ENCODE measurements at places on chromosomes 16 and 17.

DNA sequence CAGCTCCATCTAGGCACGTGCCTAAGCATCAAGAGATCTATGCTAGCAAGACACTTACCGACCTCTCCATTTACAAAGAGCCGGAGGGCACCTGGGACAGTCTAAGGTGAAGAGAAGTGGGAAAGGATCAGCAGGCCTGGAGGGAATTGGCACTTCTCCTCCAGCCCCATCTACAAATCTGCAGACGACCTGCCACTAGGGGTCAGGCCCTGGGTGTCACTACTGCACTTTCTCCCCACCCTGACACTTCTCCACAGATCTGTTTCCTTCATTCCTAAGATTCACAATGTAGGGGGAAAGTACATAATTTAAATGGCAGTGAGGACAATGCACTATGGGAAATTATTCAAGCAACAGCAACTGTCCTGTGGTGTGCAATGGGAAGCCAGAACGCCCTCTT lies 8.1 kb downstream of the MKS1 start:
- DNase-seq = no peak

- DNase-seq = no peak
Measured at GRCh38 chr16:81692571-81692970, 86.5 kb upstream of the PLCG2 start.

DNA sequence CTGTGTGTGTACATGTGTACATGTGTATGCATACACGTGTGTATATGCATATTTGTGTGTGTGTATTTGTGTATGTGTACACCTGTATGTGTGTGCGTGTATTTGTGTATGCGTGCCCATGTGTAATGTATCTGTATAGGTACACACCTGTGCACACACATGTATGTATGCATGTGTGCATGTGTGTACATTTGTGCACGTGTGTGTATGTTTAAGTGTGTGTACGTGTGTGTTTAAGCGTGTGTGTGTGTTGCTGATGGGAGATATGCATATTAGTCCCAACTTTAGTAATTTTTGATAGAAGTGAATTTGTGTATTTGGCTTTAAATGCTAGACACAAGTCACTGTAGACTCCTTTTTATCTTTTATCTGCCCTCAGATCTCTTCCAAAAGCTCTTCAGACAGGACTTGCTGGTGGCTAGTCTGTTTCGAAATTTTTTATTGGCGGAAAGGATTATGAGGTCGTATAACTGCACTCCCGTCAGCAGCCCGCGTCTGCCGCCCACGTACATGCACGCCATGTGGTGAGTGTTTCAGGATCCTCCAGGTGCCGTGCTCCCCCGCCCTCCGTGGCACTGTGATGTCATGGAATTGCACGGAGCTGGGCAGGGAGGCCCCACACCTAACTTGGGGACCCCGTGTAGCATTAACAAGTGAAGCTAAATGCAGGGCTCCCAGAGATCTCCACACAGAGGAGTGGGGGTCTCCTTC lies 168.8 kb upstream of the CHMP6 start:
- no peak for DNase-seq

GRCh38 chr16:25033852-25034251 lies 18.7 kb upstream of the ARHGAP17 start:
- no peak for DNase-seq

- DNase-seq = no peak
Measured at GRCh38 chr16:57245472-57246113, 534 bp downstream of the ARL2BP start.

DNA sequence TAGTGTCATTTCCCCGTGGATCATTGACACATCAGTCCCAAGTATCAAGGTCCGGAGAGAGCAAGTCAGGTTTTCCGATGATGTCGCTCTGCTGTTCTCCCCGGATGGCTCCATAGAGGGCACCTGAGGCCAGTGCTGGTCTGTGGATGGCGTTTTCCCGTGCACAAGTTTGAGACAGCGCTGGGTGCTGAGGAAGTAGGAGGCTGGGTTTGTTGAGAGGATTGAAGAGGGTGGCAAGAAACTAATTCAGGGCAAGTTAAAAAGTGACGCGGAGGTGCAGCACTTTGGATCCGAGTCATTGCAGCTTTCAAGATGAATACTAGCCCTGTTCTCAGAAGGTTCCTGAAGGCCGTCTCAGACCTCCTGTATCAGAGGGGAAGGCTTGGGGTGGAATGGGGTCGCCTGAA lies 7.7 kb downstream of the NUBP1 start:
- DNase-seq = no peak

DNA sequence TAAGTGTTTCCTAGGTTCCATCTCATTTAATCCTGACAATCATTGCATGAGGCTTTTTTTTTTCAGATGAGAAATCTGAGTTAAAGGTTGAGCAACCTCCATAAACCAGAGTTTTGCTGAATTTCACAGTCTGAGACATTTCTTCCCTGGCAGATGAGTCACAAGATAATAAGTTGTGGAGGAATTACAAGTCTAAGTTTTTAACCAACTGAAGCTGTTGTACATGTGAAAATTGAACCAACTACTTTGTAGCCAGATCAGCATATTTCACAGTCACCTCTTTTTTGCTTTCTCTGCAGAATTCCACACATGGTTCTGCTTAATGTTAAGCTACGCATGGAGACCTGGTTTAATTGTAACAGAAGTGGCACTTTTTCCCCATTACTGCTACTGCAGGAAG lies 765.6 kb downstream of the CDH11 start:
- DNase-seq = no peak

- no peak for DNase-seq
Measured at GRCh38 chr17:43840814-43841213, 6.2 kb upstream of the CD300LG start.

DNA sequence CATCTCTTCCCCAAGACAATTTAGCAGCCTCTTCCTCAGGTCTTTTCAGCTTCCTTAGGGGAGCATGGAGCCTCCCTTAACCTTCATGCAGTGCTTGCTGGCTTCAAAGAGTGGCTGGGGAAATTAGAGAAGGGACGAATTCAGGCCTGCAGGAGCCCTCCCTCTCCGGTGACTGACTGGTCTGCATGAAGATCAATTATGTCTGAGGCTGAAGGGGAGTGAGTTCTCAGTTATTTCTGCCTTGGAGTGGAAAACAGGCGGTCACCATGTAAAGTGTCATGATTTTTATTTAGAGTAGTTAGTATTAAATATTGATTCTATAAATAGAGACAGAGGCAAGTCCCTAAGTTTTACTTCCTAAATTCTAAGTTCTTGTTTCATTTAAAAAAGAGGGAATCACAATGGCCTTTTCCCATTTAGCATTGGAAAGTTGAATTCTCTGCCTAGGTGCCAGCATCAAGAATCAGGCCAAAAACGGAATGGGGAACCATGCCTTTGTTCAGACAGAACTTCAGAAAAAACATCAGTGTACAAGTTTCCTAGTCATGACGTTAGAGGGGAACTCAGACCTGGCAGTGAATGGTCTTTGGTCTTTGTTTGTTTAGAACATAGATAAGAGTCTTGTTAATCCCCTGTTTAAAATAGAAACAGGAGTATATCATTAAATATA lies 4.4 kb downstream of the GABARAPL2 start:
- no peak for DNase-seq

DNA sequence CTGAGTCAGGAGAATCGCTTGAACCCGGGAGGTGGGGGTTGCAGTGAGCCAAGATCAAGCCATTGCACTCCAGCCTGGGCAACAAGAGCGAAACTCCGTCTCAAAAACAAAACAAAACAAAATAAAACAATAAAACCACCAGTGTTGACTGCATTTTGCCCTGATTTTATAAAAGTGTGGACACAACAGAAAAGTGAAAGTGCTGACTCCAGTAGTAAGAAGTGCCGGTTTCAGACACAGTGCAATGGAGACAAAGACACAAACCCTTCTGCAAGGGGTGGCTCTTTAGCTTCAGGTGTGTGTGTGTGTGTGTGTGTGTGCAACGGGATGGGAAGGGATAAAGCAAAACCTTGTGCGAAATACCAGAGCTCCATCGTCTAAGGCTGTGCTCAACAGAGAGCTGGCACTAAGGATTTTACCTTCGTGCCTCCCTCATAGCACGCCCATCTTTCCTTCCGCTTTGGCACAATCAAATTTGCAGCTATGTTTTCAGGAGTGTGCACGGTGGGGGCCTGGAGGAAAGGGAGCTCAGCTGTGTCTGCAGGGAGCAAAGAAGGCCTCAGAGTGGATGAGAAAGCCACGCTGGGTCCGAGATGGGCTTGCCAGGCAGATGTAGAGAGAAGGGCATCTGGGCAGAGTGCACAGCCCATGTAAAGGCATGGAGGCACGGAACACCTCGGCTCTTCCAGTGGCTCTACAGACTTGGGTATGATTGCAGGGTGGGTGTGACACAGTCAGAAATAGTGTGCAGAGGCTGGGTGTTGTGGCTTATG lies 15.5 kb downstream of the MXRA7 start:
- no peak for DNase-seq

DNA sequence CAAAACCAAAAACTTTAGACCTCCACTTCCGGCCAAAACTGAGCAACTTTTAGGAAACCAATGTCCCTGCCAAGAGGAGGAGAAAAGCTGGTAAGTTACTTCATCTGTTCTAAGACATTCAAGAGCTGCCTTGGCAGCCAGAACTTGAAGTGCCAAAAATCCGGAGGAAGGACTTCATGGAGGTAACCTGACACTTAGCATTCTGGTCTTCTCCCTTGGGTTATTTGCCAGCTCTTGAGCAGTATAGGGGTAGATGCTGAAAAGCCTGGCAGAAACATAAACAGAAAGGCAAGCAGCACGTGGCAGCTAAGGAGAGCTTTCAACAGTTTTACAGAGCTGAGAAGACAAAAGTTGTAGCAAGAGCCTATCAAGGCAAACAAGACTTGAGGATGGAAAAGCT lies 53.2 kb downstream of the CDYL2 start:
- DNase-seq = no peak

DNA sequence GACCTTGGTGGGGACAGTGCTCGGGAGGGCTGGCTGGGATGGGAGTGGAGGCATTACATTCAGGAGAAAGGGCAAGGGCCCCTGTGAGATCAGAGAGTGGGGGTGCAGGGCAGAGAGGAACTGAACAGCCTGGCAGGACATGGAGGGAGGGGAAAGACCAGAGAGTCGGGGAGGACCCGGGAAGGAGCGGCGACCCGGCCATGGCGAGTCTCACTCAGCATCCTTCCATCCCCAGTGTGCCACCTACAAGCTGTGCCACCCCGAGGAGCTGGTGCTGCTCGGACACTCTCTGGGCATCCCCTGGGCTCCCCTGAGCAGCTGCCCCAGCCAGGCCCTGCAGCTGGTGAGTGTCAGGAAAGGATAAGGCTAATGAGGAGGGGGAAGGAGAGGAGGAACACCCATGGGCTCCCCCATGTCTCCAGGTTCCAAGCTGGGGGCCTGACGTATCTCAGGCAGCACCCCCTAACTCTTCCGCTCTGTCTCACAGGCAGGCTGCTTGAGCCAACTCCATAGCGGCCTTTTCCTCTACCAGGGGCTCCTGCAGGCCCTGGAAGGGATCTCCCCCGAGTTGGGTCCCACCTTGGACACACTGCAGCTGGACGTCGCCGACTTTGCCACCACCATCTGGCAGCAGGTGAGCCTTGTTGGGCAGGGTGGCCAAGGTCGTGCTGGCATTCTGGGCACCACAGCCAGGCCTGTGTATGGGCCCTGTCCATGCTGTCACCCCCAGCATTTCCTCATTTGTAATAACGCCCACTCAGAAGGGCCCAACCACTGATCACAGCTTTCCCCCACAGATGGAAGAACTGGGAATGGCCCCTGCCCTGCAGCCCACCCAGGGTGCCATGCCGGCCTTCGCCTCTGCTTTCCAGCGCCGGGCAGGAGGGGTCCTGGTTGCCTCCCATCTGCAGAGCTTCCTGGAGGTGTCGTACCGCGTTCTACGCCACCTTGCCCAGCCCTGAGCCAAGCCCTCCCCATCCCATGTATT lies 1.1 kb downstream of the CSF3 start:
- no peak for DNase-seq

DNA sequence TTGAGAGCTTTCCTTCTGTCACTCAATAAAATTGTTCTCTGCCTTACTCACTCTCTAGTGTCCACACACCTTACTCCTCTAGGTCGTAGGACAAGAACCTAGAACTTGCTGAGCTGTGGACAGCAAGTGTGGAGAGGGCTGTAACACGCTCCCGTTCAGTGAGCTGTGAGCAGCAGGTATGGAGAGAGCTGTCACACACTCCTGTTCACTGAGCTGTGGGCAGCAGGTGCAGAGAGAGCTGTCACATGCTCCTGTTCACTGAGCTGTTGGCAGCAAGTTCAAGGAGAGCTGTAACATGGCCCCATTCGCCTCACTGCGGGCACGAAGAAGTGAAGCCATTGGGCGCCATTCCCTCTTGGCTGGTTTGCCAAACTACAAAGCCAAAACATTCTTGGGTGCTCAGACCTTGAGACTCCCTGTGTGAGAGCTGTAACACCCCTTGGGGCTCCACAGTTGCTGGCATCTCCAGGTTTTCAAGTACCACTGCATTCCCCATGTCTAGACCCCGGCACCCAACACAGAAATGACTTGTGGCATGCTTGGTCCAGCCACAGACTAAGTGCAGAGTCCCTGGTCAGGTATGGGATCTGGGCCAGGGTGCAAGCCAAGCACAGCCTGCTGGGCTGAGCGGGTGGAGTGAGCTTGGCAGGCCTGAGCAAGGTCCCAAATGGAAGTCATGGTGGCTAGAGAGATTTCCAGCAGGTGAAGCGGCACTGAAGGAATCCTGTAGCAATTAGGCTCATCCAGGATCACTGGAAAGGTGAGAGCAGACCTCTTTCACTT lies 608.0 kb upstream of the CDH8 start:
- no peak for DNase-seq

DNA sequence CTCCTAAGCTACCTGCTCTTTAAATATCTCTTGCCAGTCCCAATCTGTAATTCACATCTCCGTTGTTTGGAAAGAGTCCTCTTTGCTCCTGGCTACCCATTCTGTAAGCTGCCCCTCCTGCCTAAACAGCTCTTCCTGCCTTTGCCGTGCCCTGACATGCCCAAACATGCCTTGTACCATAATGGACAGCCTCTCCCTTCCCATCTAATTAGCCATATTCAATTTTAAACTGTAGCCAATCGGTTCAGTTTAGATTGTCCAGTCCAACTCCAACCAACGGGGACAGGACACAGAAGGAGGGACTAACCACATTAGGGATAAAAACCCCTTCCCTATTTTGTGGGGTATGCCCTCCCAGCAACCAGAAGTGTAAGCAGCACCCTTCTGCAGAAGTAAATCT lies 30.6 kb upstream of the CLEC3A start:
- DNase-seq = no peak

DNA sequence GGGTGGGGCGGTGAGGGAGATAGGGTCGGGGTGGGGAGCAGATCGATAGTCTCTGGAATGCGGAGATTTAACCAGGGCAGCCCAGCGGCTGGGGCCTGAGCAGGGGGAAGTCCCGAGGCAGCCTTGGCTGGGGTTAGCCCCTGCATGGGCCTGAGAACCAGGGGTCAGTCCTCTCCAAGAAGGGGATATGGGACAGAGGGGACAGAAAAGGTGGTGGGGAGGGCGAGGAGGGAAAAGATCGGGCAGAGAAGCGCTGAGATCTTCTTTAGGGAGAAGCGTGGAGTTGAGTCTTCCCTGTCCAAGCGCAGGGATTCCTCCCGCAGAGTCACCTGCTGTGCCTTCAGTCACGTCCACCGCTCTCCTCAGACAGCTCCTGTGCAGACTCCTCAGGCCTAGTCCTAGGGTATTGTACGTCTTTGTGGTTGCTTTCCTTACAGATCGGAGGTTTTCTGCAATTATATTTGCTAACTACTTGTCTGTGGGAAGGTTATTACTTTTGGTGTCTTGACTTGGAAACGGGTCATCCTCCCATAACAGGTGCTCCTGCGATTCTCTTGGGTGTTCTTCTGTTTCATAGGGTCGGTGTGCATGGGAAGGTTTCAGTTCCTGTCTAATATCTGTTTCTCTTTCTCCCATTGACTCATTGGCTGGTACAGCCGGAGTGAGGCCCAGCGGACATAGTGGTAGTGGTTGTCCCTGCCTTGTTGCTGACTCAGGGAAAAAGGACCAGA lies 952 bp downstream of the CD300A start:
- peak; percentile 23 for DNase-seq

- DNase-seq = no peak
Measured at GRCh38 chr17:39761861-39762496, 24.2 kb downstream of the GRB7 start.
